Activated naive CD4-positive, alpha-beta T cell treated with Interleukin-2 at 50 U/mL for 16 hours (primary cell): ENCODE measurements at places on chromosomes 4 and X.

GRCh38 chr4:88211473-88212252, 53.2 kb upstream of the ABCG2 start:
- DNase-seq, result peak; percentile 16

GRCh38 chr4:189436207-189436606, 504.5 kb upstream of the FRG1 start:
- no peak for DNase-seq

GRCh38 chr4:96753216-96753615, 913.3 kb downstream of the PDHA2 start:
- no peak for DNase-seq

- no peak for DNase-seq
These were observed 45.3 kb upstream of the SOD3 start for GRCh38 chr4:24750106-24750505.

DNA sequence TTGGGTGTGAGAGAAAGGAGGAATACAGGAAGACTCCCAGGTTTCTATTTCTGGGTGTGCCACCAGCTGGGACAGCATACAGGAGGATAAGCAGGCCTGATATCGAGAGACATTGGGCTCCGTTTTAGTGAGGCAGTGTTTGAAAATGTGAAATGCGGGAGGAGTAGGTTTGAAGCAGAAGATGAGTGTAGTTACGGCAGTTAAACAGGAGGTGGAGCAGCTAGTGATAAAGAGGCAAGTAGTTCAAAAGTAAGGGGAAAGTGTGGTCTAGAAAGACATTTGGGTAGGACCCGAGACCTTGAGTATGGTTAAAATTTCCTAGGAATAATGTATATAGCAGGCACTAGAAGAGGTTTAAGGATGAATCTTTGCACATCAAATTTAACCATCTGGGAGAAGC, 42.4 kb downstream of the DCUN1D4 start:
- DNase-seq, result no peak

DNA sequence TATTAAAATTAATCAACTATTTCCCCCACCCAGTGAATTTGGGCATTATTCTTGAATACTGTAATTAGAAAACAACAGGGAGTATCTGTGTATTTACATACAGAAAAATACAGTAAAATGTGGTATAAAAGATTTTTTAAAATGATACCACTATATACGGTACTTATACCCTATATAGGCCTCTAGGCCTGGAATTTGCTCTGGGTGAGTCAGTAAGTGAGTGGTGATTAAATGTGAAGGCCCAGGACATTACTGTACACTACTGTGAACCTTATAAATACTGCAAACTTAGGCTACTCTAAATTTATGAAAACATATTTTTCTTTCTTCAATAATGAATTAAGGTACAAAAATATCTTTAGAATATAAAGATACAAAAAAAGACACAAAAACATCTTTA, 6.3 kb upstream of the CSN3 start:
- no peak for DNase-seq
